Left lung (tissue), 14 donors: ENCODE measurements at places on chromosomes 4 and X. TPM values are rescaled to one million over a fixed set of nuclear protein-coding genes. Genes with fewer than 3 reads are reported as not detected.
A peak's percentile ranks its signal among the peaks of the same experiment; 100 is the strongest.

SMIM31 gene
- polyA plus RNA-seq = 0.17 TPM

YY2 gene
- 4.5 TPM for polyA plus RNA-seq

- DNase-seq = peak; percentile 17
Observed at GRCh38 chrX:80876877-80877276, 67.2 kb upstream of the BRWD3 start.

DNA sequence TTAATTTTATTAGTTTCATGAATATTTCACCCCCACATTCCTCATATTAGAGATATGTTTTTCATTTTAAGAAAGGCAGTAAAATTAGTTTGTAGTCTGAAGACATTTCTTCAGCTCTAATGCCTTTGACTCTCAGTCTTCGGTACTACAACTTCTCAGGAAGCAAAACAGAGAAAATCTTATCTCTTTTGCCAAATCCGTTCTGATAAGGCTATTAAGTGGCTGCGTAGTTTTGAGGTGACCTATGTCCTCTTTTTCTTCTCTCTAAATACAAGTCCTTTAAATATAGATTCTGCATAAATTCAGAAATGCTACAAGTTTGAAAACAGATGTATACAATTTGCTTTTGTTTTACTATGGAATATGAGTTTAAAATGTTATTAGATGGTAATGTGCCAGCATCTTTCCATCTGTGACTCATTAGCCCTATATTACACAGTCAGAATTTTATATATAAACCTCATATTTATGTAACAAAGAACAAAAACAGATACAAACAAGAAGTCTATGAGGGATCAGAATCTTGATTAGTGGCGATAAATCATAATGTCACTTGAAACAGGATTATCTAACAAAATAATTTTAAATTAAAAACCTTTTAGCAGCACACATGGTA lies 181.2 kb upstream of the ETNPPL start:
- DNase-seq = no peak

GRCh38 chr4:31160146-31160545 lies 440.0 kb downstream of the PCDH7 start:
- DNase-seq = no peak

- DNase-seq = peak; percentile 47
Observed at GRCh38 chr4:8101213-8102075, 57.2 kb downstream of the ABLIM2 start.

DNA sequence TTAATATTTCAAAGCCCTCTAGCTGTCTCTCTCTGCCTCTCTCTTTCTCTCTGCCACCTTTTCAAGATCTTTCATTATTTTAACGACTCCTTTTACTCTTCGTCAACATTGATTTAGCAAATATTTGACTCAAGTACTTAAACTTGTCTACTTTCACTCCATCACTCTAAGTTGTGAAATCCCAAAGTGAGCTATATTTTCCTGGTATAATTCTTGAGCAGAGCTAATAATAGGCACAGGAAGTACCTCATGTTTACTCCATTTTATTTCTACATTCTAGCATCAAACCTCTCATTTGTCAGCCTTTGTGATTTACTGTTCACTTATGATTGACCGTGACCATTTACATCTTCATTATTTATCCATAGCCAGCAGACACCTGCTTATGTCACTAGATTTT lies 482.5 kb downstream of the RPA4 start:
- no peak for DNase-seq

GRCh38 chrX:131270080-131270479 lies 19.0 kb downstream of the IGSF1 start:
- DNase-seq = no peak
